Amniotic epithelial cell (primary cell): ENCODE measurements at places on chromosomes 5 and 9.

- no peak for DNase-seq
Measured at GRCh38 chr5:51488803-51489642, 105.8 kb downstream of the ISL1 start.

DNA sequence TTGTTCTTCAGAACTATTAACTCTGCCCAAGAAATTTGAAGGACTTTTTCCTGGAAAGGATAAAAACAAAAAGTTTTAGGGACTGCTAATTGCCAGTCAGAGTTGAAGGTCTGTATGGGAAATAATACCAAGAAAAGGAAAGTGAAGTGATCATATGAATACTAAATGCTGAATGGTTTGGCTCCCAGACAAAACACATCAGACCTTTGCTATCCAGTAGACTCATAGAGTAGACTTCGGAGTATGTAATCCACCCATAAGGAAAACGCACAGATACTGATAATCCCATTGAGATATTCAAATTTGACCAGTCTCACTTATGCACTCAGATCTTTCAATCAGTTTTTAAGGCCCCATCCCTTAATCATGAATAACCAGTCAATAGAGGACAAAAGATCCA lies 319.0 kb upstream of the PTGER4 start:
- no peak for DNase-seq

GRCh38 chr9:116156621-116157314 lies 3.2 kb downstream of the PAPPA start:
- DNase-seq, result peak; percentile 88

- no peak for DNase-seq
Measured at GRCh38 chr5:135565266-135565665, 13.5 kb downstream of the CXCL14 start.

DNA sequence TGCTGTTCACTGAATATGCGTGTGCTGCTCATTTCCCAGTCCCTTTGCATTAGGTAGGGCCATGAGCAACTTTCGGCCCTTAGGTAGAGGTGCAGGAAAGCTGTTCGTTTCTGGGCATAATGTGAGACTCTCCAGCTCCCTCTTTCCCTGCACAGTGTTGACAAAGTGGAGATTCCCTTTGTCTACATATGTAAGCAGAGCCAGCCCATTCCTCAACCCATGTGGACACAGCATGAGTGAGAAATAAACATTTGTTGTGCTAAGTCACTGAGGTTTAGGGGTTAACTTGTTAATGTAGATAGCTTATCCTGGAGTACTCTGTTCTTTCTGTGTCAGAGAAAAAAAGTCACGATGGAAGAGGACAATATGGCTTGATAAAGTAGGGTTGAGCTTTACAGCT lies 343.8 kb downstream of the PSAT1 start:
- no peak for DNase-seq

GRCh38 chr5:145938776-145939539 lies 2.6 kb downstream of the SH3RF2 start:
- DNase-seq, result peak; percentile 52

DNA sequence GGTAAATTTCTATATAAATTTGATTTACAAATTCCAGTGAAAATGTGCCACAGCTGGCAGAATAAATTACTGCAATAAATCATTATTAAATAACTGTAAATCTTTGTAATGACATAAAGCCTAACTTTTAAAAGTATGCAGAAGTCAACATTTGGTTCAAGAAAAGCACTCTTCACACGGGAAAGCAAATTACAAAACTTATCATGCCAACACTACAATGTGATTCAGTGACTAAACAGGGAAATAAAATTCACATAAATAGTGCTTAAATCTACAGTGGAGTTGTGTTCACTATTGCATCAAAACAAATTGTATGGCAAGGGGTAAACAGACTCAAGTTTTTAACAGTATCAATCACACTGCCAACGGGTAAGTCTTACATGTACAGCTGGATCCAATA lies 117.2 kb downstream of the BNC2 start:
- no peak for DNase-seq

DNA sequence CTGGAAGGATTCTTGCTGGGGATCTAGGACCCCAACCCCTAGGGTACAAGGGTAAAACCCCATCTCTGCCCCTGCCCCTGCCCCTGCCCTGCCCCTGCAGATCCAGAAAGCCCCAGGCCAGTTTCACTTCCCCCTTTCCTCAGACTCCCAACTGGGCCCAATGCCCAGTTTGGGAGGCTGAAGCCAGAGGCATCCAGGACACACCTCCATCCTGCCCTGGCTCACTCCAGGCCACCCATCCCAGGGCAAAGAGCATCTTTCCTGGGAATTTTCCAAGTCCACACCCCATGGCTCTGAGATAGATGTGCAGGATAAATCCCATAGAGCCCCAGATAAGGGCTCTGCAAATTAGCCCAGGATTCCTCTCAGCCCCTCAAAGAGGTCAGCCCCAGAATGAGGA lies 17.4 kb downstream of the CNTFR start:
- no peak for DNase-seq

GRCh38 chr5:79759436-79759835 lies 69.8 kb downstream of the CMYA5 start:
- DNase-seq, result peak; percentile 35

DNA sequence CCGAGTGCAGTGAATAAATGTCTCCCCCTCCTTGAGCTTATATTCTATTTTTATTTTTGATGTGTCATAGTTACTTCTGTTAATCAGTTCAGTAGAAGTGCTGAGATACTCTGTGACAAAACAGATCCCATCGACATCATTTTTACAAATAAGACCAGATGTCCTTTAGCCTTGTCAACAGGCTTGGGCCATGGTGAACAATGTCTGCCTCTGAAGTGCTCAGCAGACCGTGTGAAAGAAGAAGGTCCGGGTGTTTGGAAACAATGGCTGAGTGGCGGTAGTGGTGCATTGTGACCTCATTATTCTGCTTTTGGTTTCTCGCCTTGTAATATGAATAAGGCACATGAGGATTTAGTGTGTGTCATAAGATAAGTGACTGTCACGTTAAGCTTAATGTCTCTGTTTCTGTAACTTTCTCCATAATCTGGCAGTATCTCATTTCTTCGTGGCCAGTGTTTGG lies 71.2 kb downstream of the SYK start:
- no peak for DNase-seq
